Occipital lobe (tissue), 3 donors: ENCODE measurements at places on chromosomes 13 and 19. TPM values are rescaled to one million over a fixed set of nuclear protein-coding genes. Genes with fewer than 3 reads are reported as not detected.

RFPL4AL1 gene
- not detected for total RNA-seq

- no peak for DNase-seq
These were observed 676.7 kb downstream of the PCDH9 start for GRCh38 chr13:66553391-66553790.

ACP5 gene
- total RNA-seq, result 0.78 TPM

DNA sequence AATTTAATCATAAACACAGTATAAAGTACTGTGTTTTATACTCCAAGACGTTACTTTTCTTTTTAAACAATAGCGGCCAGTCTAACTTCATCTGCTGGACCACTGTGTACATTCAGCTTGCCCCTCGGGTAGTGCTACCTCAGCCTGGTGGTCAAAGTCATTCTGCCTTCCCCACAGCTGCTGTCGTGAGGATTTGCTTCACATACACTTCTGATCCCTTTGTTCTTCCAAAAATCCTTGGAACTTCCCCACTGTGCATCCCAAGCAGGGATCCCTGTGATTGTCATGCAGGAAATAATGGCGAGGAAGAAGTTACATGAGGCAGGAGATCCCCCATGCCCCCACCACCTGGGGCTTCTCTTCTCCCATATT, 234.9 kb upstream of the STARD13 start:
- DNase-seq, result no peak

DNA sequence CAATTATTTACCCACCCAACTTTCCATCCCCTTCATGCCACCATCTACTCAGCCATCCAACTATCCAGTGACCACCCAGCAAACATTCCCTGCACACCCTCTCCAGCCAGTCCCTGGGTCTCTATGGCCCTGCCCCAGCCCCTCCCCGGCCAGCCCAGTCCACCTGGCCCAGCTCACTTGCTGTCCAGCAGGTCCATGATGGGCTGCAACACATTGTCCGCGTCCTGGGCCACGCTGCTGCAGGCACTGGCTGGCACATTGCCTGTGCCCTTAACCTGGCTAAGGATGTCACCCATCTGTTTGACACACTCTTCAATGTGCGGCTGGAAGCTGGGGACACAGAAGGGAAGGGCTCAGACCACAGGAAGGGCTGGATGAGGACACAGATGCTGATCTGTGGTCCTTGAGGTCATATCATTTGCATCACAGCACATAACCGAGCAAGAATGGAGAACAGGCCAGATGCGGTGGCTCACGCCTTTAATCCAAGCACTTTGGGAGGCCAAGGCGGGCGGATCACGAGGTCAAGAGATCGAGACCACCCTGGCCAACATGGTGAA, 61.6 kb downstream of the UNC13A start:
- no peak for DNase-seq

DNA sequence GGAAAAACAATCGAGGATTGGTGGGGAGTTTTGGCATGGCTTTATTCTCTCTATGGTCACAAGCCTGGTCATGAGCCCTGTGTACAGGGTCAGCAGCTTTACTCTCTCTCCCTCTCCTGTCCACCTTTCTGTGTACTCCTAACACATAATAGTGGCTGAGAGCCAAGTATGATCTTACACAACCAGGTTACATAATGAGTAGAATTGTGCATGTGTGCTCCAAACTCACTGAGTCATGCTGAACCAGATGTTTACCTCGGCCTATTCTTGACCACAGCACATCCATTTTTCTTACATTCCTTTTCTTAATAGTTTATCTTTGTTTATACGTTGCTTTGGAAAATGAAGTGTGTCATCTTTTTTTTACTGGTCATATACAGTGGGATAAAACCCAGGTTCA, 53.1 kb downstream of the ZNF254 start:
- no peak for DNase-seq

CLDND2 gene
- total RNA-seq, result not detected

GRCh38 chr13:46479283-46479682, 73.7 kb upstream of the LRCH1 start:
- no peak for DNase-seq

SIGLEC12 gene
- not detected for total RNA-seq

LILRA2 gene
- total RNA-seq, result 0.94 TPM

DNA sequence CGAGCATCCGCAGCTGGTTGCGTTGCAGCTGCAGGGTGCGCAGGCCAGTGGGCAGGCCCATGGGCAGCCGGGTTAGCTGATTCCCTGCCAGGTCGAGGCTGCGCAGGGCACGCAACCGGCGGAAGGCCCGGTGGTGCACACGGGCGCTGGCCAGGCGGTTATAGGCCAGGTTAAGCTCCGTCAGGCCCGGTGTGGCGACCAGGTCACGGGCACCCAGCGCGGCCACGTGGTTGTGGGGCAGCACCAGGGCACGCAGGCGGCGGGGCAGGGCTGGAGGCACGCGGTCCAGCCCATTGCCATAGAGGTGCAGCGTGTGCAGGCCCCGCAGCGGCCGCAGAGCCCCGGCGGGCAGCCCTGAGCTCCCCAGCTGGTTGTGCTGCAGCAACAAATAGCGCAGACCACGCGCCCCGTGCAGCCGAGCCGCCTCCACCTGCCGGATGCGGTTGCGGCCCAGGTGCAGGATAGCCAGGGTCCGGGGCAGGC, 5.3 kb downstream of the PODNL1 start:
- DNase-seq, result no peak

DNA sequence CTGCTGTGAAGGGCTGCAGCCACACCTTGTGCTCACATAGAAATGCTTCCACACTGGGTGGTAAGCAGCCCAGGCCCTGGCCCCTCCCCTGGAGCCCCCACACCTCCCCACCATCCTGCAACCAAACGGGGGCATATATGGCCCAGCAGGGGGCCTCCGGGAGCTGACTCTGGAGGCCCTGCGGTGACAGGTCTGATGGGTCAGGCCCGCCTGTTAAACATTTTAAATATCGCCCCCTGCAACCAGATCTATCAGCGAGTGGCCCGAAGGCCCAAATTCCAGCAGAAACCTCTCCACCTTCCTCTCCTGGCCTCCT, 48.0 kb upstream of the KATNAL1 start:
- DNase-seq, result no peak

GRCh38 chr13:32830336-32831031, 185.7 kb upstream of the KL start:
- no peak for DNase-seq

- no peak for DNase-seq
These were observed 809 bp downstream of the TDRD12 start for GRCh38 chr19:32720216-32720935.

DNA sequence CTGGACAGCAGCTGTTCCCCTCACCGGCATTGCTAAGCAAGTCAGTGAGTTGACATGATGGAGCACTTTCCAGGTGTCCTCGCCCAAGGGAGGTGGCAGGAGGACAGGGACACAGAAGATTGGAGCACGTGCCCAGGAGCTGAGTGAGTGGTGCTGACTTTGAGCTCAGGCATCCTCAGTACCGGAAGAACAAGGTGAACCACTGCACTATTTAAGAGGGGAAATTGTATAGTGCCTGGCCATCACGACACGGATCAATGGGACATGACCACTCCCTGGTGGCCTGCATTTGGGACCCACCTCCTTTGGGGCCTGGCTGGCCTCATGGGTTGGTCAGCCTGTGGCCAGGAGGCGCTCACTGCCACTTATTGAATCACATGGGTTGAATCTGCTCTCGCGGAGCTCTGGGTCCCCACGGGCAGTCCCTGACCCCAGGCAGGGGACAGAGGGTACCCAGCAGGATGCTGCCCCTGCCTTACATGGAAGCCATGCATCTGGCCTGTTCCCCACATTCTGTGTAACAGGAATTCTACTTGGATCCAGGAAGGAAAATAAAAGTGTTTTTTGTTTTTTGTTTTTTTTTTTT, 206.9 kb upstream of the ZNF536 start:
- DNase-seq, result no peak

- DNase-seq, result no peak
These were observed 7.1 kb downstream of the ZNF20 start for GRCh38 chr19:12133069-12133468.

GRCh38 chr19:6766357-6767080, 716 bp downstream of the SH2D3A start:
- DNase-seq, result no peak

- no peak for DNase-seq
These were observed 3.5 kb downstream of the SSBP4 start for GRCh38 chr19:18422530-18423191.

DNA sequence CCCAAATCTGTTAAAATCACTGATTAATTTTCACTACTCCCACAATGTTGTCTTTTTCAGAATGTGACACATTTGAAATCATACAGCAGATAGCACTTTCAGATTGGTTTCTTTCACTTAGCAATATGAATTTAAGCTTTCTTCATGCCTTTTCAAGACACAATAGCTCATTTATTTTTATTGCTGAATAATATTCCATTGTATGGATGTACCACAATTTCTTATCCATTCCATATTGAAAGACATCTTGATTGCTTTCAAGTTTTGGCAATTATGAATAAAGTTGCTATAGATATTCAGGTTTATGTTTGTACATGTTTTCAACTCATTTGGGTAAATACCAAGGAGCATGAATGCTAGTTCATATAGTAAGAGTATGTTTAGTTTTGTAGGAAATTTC, 2635.6 kb upstream of the PCDH20 start:
- DNase-seq, result no peak

ZNF471 gene
- total RNA-seq, result 18.4 TPM

- no peak for DNase-seq
These were observed 10.2 kb downstream of the TSC22D1 start for GRCh38 chr13:44565881-44566280.

CABP5 gene
- total RNA-seq, result not detected

SLC10A2 gene
- not detected for total RNA-seq

DNA sequence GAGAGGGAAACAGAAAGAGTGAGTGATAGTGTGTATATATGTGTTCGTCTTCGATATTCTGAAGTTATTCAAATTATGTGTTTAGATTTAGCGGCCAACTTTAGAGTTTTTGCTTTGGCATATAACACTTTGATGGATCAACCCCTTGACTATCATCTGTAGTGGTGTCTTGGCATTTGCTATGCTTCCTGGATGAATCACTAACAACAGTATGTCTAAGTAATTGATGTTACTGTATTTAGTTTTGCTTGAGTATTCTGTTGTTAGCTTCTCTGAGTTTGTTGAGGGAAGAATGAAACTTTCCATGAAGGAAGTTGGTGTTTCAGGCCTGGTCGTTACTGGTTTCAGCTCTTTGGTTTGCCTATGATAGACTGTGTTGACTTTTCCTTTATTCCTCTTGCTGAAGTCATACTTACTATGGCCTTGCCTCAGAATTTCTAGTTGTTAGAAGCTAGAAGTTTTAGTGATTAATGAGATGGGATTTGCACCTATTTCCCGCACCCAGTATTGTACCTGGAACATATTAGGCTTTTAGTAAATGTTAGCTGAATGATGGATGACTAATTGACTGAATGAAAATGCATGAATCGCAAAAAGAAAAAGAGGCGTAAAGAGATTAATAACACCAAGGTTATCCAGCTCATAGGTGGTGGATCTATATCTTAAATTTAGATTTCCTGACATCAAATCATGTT, 20.7 kb downstream of the NDFIP2 start:
- no peak for DNase-seq

GRCh38 chr19:57559008-57559403, 657 bp downstream of the ZNF550 start:
- DNase-seq, result no peak

CYTH2 gene
- 71.0 TPM for total RNA-seq

FFAR1 gene
- not detected for total RNA-seq

- no peak for DNase-seq
These were observed 93.4 kb downstream of the COL4A1 start for GRCh38 chr13:110213461-110214074.

DNA sequence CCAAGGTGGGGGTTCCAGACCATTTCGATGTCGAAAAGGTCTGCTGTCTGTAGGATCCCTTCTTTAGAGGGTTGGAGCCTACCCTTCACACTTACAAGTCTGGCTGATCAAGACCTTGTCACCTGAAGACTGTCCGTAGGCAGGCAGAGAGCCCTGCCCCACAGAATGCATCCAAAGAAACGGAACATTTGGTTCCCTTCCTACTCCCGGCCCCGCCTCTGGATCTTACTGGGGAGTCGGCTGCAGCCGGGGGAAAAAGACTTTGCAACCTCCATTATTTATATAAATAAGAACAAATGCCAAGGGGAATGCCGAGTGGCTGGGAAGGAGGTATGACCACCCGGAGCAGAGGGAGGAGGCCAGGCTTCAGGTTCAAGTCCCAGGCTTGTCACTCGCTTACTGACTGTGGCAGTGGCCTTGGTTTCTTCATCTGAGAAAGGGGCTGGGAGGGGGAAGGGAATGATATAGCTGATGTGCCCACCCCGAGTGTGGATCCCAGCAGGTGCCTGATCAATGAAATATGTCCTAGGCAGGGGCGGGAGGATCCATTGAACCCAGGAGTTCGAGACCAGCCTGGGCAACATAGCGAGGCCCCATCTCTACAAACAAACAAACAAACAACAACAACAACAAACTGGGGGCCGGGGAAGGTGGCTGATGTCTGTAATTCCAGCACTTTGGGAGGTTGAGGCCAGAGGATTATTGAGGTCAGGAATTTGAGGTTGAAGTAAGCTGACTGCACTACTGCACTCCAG, 48.7 kb downstream of the RFX2 start:
- no peak for DNase-seq

DNA sequence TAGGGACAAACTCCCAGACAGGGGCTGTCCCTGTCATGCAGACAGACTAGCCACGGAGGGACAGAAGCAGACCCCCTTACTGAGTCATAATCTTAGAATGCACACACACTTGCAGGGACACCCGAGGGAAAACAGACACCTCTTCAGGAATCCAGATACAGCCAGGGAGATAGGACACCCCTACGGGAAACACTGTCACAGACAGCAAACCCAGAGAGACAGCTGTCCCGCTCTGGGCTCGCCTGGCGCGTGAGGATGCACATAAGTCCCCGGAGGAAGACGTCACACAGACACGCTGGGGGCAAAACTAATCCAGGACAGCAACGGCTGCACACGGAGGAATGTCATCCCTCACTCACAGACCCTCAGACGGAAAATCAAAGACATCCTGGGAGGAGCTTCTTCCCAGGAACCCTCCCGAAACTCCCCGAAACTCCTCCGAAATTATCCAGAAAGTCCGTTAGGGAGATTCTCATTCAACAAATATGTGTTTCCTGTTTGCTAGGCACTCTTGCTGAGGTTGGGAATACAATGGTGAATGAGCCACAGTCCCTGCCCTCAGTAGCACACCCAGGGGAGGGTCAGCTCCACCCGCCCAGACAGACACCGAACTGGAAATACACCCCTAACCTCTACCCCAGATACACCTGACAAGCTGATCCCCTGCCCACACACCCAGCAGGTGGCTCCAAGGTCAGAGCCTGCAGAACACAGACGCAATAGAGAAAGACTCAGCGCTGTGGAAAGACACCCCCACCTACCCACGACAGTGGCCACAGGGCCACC, 15.2 kb upstream of the TOMM40 start:
- no peak for DNase-seq

GRCh38 chr19:28670836-28671235, 542.1 kb downstream of the UQCRFS1 start:
- DNase-seq, result no peak

GRCh38 chr19:33580026-33580644, 41.6 kb upstream of the CHST8 start:
- DNase-seq, result no peak
